Small intestine (tissue), 16 donors: ENCODE measurements at places on chromosomes 6 and 20.

DNA sequence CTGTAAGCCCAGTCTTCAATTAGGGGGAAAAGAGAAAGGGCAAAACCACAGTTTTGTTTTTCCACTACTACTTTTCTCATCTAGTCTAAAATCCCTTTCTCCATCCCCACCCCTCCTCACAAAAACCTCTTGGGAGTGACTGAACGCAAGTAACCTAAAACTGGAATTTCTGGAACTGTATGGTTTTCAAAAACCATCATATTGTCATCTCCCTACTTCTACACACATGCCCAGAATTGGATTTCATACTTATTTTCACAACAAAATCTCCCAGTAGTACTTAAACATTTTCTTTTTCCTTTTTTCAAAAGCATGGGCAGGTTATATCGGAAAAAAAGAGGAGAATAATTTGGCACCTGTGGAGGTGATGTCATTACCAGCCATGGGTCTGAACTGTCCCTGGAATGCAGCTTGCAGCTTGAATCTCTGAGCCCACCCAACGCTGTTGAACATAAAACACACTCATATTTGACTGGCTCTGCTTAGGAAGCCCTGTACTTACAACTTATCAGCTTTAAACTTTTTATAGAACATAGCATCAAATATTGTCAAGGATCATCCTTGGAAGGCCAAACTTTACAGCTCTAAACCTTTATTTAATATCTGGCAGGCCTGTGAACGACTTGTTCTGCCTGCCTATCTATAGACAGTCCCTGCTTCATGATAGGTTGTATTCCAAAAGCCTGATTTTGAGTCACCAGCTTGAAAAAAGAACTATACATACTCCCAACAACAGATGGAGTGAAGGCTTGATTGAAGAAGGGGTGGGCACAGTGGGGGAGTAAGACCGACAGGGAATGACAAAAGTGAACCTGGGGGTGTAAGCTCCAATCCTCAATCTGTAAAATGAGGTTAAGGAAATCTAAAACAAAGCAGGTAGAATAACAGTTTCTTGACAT lies 59.3 kb downstream of the EPB41L2 start:
- DNase-seq: no peak

DNA sequence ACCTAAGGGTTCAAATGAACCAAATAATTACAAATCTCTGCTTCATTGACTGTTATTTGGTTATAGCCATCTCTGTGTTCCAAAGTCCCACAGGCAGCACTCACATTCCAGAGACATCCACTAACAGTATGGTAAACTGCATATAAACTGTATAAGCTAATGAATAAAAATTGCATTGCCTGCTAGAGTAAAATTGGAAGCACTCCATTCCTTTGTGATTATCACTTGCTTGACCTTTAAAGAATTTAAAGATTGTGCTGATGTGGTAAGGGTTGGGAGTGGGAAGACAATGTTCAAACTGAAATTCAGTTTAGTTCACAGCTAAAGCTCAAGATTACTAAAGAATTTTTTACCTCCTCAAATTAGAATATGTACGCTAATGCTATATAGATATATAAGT lies 31.0 kb upstream of the OSTM1 start:
- no peak for DNase-seq

DNA sequence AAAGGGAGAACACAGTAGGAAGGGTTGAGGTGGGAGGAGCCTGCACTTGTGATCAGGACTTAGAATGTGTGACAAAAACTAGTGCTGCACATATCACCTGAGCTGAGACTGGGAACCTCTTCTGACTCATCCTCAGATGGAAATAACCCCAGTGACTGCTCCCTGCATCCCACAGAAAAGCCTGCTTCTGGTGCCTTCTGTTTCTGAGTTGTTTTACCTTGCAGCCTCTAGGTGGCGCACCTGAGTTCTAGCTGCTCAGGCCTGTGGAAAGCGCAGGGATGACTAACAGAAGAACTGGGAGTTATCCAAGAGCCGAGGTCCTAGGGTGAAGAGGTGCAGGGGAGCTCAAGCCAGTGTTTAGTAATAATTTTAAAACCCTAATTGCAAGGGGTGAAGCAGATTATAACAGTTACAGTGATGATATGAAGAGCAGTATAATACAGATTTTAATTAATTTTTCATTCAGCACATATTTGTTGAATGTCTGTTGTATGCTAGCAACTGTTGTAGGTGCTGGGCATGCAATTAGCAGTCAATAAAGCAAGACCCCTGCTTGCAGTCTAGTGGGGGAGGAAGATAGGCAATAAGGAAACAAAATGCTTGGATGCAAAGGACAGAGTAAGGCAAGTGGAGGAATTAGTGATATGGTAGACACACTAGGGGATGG lies 302.5 kb downstream of the DHX35 start:
- DNase-seq: peak; percentile 69

DNA sequence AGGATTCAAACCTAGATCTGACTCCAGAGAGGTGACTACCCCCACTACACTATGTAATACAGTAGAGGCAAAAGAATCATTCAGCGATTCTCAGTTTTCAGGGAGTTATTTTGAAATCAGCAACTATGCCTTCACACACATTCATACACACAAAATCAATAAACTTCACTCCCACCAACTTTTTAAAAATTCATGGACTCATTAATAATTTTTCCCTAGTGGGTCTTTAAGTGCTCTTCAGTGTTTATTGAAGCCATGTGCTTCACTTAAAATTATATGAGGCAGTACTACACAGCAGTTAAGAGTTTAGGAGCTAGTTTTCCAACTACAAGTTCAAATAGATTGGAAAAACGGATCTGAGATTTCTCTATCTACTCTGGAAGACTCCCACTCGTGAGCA lies 452.7 kb upstream of the ADGRB3 start:
- no peak for DNase-seq

- no peak for DNase-seq
Measured at GRCh38 chr6:21850691-21851090, 257.1 kb downstream of the SOX4 start.
